ENCODE measurements at places on chromosomes 1 and 21.

- no peak for DNase-seq
These were observed 63.9 kb downstream of the HTR6 start for GRCh38 chr1:19728413-19729145.

DNA sequence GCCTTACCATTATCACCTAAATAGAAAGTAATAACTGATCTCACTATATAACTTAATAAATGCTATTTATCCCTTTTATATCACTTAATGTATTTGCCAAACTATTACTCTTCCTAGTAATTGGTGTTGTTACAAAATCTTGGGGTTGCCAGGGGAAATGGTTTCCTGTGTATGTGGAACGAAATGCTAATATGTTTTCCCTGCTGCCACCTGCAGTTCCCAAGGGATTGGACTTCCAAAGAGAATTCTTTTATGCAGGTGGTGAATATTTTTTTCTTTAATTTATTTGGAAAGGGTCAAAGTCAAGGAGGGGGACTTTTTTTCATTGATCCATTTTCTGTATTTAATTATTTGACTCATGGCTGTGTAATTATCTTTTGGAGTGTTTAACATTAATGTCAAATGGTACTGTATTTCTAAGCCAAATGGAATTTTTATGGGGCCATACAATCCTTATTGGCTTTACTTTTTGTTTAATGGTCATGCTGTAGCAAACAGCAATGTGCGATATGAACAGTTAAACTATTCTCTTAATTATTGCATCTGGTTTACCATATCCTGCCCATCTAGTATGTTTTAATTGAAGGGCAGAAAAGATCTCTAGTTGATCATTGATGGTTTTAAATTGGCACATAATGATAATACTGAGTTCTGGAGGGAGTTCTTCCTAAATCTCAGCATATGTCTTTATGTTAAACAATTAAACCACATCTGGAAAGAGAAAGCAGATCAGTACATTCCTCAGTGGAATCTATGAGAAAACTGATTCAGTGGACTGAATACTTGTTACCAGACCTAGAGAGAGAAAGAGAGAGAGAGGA lies 486.3 kb downstream of the TTLL7 start:
- no peak for DNase-seq

- no peak for DNase-seq
These were observed 172.4 kb downstream of the NEGR1 start for GRCh38 chr1:72109916-72110315.

- DNase-seq: no peak
These were observed 27.2 kb downstream of the NGF start for GRCh38 chr1:115310581-115311473.

- no peak for DNase-seq
These were observed 2.8 kb upstream of the CELA2A start for GRCh38 chr1:15453734-15454133.

DNA sequence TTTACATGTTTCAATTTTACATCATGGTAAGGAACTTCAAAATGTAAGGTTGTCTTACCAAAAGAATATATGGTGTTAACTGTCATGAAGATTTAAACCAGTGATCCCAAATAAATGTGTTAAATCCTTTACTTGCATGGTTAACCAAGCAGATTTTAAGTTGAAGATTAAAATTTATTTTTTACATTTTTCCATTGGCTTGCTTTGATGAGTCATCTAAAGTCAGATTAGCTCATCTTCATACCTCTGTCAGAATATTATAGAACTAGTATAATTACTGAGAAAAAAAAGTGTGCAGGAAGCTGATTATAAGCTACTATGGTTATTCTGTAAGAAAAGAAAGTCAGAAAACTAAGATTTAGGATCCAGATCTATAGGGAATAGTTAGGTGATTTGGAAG lies 95.3 kb upstream of the DPH5 start:
- DNase-seq: no peak

DNA sequence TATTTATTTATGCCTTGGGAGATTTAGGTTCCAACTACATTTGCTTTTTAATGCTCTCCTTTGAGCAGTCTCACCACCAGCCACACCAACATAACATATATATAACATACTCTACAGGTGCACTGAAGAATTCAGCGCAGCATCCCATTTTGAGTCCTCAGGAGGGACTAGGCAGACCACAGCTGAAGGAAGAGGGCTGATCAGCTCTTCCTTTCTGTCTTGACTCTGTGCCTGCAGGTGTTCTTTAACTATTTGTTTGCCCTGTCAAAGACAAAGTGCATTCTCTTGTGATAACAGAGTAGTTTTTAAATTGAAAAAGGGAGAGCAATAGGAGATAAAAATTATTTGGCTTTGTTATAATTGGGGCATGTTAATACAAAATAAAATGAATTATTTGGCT lies 17.0 kb downstream of the HIPK1 start:
- DNase-seq: no peak

DNA sequence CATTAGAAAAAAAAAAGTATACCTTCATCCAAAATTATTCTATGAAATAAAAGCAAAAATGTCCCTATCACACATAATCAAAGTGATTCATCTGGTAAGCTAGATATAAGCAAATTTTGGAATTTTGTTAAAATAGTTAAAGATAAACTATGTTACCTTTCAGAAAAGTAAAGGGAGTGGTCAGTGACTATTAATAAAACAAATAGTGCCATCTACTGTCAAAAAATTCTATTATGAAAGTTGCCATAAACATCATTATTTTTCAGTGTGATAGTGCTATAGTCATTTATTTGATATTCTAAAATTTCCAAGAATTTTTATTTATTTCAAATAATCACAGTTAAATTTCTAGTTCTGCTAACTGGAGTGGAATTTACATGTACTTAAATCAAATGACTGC lies 803.7 kb downstream of the KCNT2 start:
- DNase-seq: no peak

- DNase-seq: no peak
These were observed 1.4 kb upstream of the USP21 start for GRCh38 chr1:161157867-161158266.

GRCh38 chr1:193060406-193060805 lies 994 bp downstream of the RO60 start:
- DNase-seq: no peak

DNA sequence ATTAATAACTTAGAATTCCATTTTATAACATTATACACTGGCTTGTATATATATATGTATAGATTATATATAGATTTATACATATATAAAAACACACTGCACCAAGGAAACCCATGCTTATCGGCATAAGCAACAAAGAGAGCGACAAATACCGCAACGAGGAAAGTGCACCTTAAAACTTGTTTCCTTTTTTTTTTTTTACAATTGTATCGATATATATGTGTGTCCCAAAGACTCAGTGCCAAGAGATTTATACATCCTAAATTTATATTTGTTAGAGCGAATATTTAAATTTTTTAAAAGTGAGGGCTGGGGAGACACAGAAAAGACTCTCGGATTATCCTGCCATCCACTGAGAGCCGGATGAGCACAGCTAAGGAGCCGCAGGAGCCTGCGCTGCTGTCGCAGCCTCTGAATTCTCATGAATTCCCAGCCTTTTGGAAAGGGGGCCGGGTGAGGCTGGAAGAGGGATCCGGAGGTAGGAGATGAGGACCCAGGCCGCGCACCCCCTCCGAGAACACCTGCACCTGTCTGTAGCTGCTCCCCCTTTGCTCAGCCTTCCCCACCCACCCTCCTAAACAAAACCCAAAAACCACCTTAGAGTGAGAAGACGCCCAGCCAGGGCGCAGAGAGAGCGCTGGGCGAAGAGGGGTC lies 5.2 kb downstream of the DMRTA2 start:
- DNase-seq: no peak

DNA sequence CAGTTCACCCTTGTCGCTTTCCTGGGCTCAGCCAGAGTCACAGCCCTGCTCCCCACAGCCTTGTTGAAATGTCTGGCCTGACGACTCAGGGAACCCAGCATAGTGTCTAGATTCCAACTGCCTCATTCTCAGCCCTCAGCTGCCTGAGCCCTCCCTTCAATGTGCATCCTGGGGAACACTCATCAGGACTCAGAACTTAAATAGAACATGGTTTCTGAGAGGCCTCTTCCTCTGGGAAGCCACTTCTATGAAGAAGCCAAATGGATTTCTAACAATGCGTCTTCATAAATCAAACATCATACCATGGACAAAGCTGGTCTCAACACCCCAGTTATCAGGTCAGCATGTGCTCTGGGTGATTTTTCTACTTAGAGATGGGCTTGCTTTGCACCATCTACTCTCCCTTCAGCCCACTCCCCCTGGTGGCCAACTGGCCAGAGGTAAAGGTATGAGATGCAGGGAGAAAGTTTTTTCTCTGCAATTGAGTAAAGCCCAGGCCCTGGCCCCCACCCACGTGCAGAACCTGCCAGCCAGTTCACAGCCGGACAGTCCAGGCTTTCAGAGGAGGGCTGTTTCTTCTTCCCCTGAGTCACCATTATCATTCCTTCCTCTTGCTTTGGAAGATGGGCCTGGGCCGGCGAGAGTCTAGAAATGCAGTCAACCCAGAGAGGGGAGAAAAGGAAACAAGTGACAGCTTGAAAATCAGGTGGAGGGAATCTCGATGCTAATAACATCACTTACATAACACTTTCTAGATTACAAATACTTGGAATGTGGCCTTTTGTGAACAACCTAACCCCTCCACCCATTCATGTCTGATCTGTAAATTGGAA lies 32.1 kb downstream of the CD244 start:
- peak; percentile 85 for DNase-seq

- DNase-seq: no peak
These were observed 25.8 kb upstream of the PADI6 start for GRCh38 chr1:17346046-17346789.

- peak; percentile 71 for DNase-seq
These were observed 19.4 kb upstream of the KIF21B start for GRCh38 chr1:201042779-201043461.

DNA sequence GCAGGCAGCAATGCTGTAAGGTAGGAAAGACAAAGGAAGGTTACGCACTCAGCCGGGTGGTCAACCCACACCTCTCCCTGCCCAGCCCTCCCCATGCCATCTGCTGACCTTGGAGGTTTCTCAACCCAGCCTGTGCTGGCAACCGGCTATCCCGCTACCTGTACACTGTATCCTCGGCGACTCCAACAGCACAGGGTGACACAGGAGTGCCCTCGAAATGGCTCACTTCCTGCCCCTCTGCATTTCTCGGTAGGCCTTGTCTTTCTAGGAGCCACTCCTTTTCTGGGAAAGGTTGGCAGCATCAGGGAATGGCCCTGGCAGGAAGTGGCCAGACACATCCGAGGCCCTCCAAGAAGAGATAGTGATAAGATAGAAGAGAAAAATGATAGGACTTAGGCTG lies 124.0 kb downstream of the PROX1 start:
- no peak for DNase-seq

- DNase-seq: no peak
These were observed 1.4 kb upstream of the CELF3 start for GRCh38 chr1:151718011-151718431.

DNA sequence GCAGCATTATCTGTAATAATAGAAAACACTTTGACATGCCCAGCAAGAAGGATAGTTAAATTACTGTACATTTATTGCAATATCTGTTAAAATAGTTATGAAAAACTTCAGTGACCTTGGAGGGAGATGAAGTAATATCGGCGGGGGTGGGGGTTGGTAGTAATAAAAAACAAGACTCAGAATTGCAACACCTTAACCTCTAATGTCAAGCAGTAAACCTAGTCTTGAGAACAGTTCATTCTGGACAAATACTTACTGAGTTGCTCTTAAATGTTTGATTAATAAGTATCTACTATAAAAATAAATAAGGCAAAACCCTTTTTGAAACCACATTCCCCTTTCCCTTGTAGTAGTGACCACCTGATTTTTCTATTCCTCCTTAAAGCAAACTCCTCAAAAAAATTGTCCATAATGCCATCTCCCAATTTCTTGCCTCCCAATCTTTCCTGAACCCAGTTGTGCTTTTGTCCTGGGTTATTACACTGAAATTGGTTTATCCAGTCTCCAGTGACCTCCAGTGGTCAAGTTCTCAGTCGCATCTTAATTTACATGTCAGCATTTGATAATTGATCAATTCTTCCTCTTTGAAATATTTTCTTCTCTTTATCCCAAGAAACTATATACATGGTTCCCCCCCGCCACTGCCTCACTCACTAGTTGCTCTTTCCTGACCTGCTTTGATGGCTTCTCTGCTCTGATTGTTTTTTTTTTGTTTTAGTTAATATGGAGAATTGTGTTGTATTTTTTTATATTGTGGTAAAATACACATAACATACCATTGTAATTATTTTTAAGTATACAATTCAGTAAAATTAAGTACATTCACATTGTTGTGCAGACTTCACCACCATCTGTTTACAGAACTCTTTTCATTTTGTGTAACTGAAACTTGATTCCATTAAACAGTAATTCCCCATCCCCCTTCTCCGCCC lies 36.8 kb downstream of the RAP1A start:
- no peak for DNase-seq

DNA sequence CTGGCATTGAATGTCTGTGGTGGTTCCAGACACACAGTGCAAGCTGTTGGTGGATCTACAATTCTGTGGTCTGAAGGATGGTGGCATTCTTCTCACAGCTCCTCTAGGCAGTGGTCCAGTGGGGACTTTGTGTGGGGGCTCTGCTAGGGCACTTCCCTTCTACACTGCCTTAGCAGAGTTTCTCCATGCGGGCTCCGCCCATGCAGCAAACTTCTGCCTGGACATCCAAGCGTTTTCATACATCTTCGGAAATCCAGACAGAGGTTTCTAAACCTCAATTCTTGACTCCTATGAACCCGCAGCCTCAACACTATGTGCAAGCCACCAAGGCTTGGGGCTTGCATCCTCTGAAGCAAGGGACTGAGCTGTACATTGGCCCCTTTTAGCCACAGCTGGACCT lies 43.0 kb downstream of the RGS18 start:
- no peak for DNase-seq

DNA sequence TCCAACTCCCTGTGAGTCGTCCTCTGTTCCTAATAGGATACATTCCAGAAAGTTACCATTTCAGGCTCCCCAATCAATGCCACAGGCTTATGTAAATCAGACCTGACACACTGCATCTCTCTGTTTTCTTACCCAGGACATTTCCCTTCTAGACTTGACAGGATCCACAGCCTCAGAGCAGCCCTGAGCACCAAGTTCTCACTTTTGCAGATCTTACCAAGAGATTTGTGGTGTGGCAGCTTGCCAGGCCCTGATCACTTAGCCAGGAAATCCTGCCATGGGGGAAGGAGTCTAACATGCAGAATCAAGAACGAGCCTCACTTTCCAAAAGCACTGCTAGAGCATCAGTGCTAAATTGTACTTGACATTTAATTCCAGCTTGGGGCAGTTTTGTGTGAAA lies 202.9 kb downstream of the TBX15 start:
- DNase-seq: no peak

DNA sequence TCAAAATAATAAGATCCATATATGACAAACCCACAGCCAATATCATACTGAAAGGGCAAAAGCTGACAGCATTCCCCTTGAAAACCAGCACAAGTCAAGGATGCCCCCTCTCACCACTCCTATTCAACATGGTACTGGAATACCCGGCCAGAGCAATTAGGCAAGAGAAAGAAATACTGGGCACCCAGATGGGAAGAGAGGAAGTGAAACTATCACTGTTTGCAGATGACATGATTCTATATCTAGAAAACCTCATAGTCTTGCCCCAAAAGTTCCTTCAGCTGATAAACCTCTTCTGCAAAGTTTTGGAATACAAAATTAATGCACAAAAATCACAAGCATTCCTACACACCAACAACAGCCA lies 442.7 kb downstream of the PTBP2 start:
- no peak for DNase-seq

GRCh38 chr1:175410560-175410959 lies 218.0 kb upstream of the KIAA0040 start:
- no peak for DNase-seq

- DNase-seq: no peak
These were observed 230.3 kb downstream of the GRIK3 start for GRCh38 chr1:36803868-36804570.

- DNase-seq: no peak
These were observed 32.5 kb upstream of the SMYD2 start for GRCh38 chr1:214248311-214249085.
